ENCODE measurements at places on chromosomes 7 and 10.

GRCh38 chr10:70374775-70375614 lies 7.4 kb downstream of the LRRC20 start:
- no peak for DNase-seq

DNA sequence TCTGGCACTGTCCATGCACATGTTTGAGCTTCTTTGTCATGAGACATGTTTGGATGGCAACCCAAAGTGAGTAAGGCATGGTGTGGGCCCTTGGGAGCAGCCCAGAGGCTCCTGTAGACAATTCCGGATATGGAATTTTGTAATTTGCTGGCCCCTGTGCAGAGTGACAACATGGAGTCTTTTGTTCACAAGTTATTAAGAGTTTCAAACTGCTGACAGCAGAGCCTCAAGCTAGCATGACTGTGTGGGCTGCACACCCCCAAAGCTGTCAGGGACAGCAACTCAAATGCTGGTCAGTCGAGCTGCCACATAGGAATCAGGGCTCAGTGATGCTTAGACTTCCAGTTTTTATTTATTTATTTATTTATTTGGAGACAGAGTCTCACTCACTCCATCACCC lies 7.0 kb upstream of the MYL7 start:
- DNase-seq: no peak

- DNase-seq: no peak
Observed at GRCh38 chr10:3452683-3453361, 280.2 kb upstream of the PITRM1 start.

DNA sequence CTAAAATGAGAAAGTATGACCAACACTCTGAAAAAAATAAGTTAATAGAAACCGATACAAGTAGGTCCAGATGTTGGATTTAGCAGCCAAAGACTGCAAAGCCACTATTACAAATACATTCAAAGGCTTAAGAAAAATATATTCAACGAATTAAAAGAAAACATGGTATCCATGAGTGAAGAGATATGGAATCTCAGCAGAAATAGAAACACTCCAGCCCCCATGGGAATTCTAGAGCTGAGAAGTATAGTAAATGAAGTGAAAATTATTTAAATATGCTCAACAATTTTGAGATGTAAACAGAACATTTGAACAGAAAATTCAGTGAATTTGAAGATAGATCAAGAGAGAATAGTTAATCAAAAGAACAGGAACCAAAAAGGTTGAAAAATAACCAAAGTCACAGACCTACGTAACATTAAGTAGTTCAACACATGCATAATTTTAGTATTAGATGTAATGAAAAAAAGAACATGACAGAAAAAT lies 72.0 kb upstream of the WIPF3 start:
- DNase-seq: no peak

DNA sequence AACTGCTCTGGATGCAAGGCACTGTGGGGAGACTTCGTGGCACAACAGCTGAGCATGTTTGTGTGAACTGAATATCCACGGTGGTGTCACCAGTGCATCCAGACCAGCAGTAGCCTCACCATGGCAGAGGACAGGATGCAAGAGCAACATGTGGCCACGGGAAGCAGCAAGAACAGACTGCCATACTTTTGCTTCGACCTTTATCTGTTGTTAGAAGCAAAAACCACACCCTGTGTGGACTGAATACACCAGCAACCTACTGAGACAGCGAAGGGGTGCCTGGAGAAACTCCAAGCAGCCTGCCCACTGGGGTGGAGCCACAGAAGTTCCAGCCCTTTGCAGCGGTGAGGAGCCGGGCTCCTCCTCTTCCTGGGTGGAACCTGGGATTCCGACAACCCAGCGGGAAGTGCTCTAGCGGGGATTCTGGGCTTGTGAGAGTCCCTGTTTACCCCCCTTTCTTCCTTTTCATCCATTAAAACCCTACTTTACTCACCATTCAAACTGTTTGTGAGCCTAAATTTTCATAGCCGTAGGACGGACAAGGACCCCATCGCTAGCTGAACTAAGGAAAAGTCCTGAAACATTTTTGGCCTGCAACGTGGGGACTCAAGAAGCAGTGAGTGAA lies 584.9 kb downstream of the GRM8 start:
- no peak for DNase-seq

DNA sequence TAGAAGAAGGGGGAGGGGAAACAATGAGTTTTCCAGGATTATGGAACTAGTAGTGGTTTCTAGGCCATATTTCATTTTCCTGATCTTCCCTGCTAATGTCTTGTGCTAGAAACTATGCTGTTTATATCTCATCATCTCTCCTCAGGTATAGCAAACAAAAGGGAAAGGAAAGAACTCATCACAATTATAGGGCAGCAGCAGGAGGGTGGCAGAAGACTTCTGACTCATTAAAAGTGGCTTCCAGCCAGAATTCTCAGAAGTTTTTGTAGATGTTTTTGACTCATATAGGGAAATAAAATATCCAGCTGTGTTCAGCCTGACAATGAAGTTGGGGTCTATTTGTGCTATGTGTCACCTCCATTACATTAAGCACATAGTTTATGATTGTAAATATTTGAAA lies 6.5 kb downstream of the AHR start:
- no peak for DNase-seq

GRCh38 chr10:43793704-43794103 lies 145.0 kb upstream of the ZNF32 start:
- no peak for DNase-seq

- no peak for DNase-seq
Observed at GRCh38 chr7:131773413-131773812, 217.0 kb upstream of the PODXL start.

DNA sequence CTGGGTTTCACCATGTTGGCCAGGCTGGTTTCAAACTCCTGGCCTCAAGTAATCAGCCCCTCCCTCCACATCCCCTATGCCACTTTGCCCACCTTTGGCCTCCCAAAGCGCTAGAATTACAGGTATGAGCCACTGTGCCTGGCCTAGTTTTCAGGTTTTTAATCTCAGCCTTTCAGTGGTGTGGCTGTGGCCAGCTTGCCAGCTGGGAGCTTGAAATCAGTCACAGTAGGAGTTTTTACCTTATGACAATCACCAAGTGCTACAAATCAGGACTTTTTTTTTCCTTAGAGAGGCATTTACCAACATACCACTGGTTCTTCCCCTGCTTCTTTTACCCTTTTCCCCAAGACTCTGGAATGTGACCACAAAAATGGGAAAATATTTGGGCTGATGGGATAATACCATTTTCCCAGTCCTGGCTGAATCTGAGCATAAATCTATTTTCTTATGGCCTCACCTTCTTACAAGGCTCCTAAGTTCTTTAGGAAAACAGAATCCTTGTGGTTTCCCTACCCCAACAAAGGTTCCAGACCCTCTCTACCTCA lies 6.2 kb downstream of the STEAP4 start:
- DNase-seq: no peak

GRCh38 chr10:128018691-128019090 lies 107.5 kb downstream of the MKI67 start:
- DNase-seq: no peak

DNA sequence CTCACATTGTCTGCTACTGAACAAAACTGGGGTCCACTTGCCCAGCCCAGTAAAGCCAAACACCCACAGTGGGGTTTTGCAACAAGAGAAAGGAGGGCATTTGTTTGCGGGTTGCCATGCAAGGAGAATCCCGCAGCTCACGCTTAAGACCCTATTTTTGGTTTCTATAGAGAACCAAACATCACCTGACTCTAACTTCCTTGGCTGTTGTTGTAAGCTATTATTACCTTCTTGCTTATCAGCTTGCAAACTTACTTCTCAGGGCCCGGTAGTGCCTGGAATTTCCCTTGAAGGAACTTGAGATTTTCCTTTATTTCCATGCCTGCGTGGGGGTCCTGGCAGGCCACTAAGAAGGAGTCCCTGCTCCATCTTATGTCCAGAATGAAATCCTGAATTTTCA lies 20.7 kb downstream of the IFIT3 start:
- DNase-seq: no peak

DNA sequence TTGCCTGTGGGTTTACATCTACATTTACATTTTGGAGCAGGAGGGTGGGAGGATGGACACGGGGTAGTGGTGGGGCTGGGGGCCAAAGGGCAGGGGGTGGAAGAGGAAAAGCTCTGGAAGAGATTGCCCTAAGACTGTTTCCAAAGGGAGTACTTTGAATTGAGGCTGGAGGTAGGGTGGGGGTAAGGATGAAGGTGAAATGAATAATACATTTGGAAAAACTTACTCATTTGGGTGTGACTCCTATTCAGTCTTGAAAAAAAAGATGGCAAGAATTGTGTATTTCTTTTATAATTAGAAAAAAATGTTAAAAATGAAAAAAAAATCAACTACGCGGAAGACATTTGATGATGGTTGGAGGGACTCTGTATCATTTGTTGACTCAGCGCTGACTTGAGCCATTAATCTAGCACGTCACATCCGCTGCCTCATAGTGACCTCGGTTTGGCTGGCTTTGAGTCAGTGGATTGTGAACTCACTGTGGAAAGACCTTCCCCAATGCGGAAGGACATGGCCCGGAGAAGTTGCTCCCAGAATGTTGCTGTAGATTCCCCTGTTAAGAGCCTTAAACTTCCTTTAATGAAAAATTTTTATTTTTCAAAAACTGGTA lies 2.8 kb downstream of the FAM180A start:
- DNase-seq: no peak

GRCh38 chr10:34627741-34628140 lies 187.4 kb downstream of the PARD3 start:
- DNase-seq: no peak

DNA sequence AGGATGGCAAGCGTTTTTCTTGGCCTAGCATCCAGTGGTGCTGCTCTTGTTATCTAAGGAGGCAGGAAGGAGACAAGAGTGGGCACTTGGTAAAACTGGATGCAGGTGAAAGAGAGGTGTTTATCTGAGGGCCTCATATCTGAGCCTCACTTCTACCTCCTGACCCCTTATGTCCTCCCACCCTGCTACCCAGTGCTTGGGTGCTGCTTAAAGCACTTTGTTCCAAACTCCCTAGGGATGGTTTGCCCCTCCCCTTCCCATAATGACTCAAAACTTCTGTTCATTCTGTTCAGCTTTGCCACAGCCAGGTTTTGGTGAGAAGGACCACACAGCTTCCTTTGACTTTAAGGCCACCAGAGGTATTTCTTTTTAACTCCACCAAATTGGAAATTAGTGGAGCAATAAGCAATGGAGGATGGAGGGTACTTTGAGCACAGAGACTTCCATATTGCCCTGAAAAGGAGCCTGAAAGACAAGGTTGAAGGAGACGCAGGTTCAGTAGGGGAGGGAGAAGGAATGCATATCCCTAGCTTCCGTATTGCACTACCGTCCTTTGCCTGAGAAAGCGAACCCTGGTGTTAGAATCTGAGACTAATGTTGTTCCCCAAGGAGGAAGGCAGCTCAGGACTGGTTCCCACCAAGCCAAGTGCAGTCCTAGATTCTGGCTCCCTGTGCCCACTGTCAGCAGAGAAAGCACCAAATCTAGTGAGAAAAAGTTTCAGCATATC lies 30.1 kb downstream of the ENTPD1 start:
- DNase-seq: no peak

GRCh38 chr10:131047501-131047900 lies 264.0 kb downstream of the TCERG1L start:
- DNase-seq: no peak

DNA sequence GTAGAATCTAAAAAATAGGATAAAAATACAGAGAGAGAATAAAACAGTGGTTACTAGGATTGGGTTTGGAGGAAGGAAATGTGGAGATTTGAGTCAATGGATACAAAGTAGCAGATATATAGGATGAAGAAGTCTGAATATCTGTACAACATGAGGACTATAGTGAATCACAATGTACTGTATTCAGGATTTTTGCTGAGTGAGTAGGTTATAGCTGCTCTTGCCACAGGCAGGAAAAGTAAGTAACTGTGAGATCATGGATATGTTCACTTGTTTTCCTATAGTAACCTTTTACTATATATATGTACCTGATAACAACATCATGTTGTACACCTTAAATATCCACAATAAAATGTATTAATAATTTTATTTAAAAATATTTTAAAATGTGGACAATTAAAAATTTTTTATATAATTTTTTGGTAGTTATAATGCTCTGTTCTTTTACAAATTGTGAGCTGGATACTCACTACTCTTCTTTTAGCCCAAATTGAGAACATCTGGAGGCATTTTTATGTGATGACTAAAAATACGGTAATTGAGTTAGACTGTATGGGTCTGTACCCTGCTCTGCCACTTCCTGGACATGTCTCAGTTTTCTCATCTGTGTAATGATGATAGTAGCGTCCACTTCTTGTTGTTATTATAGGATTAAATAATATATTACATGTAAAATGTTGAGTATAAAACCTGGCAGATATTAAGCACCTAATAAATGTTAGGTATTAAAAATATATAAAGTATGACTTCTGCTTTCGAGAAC lies 439.1 kb downstream of the AUTS2 start:
- DNase-seq: no peak

- no peak for DNase-seq
Observed at GRCh38 chr7:103718482-103719061, 270.9 kb downstream of the RELN start.

DNA sequence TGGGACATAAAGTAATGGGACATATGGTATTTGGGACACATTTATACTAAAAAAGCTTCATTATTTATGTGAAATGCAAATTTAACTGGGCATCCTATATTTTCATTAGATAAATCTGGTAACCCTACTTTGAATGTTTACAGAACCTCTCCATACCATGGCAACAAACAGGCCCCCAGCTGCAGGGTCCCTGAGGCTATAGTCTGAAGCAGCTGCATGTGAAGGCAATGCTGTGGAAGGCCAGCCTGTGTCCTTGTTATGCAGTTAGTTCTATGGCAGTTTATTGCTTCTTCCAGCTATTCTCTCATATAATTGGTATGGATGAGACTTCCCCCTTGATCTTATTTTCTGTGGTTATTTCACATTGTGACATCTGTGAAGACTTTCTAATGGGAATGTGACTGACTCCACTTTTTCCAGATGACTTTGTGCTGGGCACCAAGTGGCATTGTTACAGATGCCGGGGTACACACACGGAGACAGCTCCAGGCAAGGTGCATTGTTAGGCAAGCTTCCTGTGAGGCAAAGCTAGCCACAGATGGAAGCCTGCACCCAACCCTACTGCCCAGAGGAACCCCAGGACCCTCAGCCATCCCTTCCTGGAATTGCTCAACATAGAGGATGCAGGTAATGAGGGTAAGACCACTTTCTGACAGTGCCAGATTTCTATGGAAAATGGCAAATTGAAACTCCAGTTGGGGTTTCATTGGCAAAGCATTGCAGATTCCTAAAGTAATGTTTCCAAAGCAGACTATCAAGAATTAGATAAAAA lies 49.5 kb upstream of the ADAM12 start:
- no peak for DNase-seq
